ENCODE measurements at places on chromosomes 13 and 19.

DNA sequence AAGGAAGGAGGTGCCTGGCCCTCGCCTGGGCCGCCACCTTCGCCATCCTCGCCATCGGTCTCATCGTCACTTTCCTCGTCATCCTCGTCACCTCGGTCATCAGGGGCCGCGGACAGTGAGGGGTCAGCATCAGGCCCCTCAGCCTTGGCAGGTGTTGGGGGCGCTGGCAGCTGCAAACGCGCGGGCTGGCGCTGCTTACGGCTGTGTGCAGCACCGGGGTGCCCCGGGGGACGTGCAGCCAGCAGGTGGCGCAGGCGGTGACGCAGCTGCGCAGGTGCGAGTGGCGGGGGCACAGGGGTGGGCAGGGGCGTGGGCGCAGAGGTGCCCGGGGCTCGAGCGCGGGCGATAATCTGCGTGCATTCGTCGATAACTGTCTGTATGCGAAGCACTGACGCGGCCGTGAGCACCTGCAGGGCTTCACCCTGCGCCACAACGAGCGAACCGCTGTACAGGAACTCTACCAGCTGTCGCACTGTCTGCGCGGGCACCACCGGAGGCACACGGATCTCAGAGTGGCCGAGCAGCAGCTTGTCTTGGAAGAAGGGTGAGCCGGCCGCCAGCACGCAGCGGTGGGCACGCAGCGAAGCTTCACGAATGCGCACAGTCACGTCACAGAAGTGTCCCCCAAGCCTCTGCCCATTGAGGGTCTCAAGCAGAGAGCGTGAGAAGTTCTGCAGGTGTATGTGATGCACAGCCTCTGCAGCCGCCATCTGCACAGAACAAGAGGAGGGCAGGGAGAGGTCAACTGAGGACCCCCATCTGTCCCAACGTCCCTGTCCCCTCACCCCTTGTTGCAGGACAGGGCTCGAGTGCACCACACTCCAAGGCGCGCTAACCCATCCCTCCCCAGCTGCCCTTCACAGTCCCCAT is 2.4 kb downstream of the ZBTB45 start:
- no peak for DNase-seq

- no peak for DNase-seq
Observed at GRCh38 chr13:76148926-76149325, 512.8 kb downstream of the LMO7 start.

- DNase-seq = no peak
Observed at GRCh38 chr13:32443111-32443510, 15.2 kb upstream of the N4BP2L1 start.

DNA sequence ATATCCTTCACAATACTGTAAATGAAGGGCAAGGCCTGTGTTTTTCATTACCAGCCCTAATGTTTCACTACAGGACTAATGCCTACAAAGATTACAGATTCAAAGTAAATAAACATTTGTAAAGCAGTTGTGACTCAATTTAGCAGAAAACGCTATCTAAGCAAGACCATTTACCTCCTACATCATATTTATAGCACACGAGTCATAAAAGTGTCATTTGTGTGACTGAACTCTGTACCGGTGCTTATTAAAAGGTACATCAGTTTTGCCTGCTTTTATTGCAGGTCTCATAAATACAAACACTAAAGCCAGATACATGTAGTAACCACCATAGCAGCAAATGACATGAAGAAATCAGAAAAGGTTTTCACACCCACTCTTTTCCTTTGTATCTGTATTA is 61.5 kb upstream of the SLC15A1 start:
- DNase-seq = no peak

DNA sequence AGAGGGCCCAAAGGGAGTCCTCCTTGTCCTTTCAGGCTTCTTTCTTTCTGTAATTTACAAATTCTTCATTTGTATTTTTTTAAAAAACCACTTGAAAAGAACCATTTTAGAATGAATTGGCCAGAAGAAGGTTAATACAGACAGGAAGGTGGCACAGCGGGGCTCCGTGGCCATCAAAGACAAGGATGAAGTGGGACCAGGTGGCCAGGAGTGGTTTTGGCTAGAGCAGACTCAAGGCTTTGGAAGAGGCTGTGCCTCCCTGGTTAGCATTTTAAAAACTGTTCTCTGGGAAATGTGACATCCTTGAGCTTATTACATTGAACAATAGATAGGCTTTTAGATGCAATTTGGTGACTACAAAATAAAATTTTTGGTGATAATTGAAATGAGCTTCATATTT is 48.4 kb downstream of the ATP8A2 start:
- no peak for DNase-seq

- no peak for DNase-seq
Observed at GRCh38 chr19:47068876-47069406, 20.5 kb upstream of the TMEM160 start.

DNA sequence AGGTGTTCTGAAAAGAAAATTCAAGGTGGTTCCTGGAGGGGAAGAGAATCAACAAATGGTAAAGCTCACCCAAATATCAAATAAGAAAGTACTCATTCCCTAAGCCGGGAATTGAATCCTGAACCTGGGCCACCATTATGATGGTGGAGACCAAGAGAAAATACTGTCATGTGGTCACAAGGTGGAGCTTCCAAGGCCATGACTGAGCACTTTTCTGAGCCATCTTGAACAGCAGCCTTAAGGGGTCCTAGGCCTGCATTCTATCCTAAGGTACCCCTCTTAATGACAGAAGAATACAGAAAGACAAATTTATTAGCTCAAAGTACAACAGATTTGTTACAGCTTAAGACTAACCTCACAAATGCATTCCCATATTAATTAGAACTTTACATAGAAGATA is 9.6 kb downstream of the ZNF431 start:
- DNase-seq = no peak

GRCh38 chr19:1249990-1250436 is 1.6 kb downstream of the MIDN start:
- no peak for DNase-seq

DNA sequence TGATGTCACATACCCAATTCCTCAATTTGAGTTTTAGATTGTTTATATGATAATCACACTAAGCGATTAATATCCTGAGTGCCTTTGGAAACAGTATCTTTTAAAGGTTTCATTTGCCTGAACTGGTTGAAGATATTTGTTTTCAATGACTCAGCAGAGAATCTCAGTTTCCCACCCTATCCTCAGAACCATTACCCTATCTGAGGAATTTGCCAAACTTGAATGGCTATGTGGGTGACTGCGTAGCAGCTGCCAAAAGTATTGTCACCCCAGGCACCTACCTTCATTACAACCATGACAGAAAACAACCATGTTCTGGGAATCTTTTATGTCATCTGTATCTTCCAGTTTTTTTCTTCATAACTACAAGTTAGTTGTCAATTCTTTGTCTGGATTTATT is 440.1 kb upstream of the NBEA start:
- DNase-seq = no peak

- no peak for DNase-seq
Observed at GRCh38 chr19:58518256-58519086, 1.1 kb downstream of the ZBTB45 start.

- no peak for DNase-seq
Observed at GRCh38 chr19:2827840-2828489, 8.3 kb downstream of the ZNF554 start.

DNA sequence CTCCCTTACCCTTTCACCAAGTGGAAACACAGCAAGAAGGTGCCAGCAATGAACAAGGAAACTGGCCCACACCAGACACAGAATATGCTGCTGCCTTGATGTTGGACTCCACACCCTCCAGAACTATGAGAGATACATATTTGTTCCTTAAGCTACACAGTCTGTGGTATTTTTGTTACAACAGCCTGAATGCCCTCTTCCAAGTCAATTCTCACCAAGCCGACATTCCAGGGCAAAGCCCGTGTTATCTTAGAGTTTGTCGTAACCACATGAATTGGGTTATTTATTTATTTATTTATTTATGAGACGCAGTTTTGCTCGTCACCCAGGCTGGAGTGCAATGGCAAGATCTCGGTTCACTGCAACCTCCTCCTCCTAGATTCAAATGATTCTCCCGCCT is 14.9 kb downstream of the FGF21 start:
- no peak for DNase-seq

- DNase-seq = no peak
Observed at GRCh38 chr13:22232186-22232585, 561.3 kb downstream of the FGF9 start.

- no peak for DNase-seq
Observed at GRCh38 chr13:41327994-41328790, 17.1 kb downstream of the NAA16 start.

DNA sequence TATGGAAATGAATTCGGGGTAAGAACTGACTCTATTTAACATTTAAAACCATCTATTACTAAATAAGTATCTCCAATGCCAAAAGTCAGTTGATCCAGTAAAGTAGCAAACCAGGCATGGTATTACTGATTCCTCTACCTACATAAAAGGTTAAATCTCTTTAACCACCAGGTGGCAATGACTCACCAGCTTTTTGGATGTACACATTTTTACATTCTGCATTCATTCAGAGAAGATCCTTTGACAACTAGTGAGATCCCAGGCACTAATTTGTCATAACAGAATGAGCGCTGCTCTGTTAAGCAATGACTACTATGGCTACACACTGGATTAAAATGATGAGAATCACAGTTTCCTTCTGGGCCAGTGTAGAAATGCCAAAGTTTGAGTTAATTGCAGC is 329.8 kb upstream of the GPC6 start:
- peak; percentile 37 for DNase-seq

- no peak for DNase-seq
Observed at GRCh38 chr13:33541456-33541855, 255.9 kb upstream of the STARD13 start.

All from NCI-H1105 (cell line).